ENCODE measurements at places on chromosomes 1 and 21. TPM values are rescaled to one million over a fixed set of nuclear protein-coding genes. Genes with fewer than 3 reads are reported as not detected.

Gene FALEC
- 1.0 TPM for total RNA-seq

Gene TCHHL1
- not detected for total RNA-seq

DNA sequence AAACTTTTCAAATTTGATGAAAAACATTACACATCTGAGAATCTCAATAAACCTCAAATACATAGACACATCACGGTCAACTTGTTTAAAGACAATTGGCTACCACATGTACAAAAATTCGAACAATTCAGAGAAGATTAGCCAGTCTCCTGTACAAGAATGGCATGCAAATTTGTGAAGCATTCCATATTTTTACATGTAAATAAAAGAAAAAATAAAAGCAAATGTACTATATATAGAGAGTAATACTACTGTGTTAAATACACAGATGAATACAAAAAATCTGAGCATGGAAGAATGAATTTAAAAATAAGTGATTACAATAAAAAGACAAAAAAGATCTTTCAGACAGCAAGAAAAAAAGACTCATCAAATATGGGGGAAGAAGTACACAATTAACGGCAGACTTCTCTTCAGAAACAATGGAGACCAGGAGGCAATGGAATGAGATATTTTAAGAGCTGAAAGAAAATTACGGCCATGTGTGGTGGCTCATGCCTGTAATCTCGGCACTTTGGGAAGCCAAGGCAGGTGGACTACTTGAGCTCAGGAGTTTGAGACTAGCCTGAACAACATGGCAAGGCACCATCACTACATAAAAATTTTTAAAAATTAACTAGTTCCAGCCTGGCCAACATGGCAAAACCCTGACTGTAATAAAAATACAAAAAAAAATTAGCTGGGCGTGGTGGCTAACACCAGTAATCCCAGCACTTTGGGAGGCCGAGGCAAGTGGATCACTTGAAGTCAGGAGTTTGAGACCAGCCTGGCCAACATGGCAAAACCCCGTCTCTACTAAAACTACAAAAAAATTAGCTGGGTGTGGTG is 23.2 kb downstream of the HAX1 start:
- H3K4me3 ChIP-seq = no peak overlapping the region
- no peak overlapping the region for H3K27ac ChIP-seq
- peak; percentile 10 for DNase-seq
- H3K36me3 ChIP-seq = no peaks in the 10 kb centered on the region

- H3K4me3 ChIP-seq = no peak overlapping the region
- H3K36me3 ChIP-seq = no peaks in the 10 kb centered on the region
- H3K27ac ChIP-seq = no peak overlapping the region
Measured at GRCh38 chr1:87023326-87023725, 108.9 kb downstream of the HS2ST1 start.

DNA sequence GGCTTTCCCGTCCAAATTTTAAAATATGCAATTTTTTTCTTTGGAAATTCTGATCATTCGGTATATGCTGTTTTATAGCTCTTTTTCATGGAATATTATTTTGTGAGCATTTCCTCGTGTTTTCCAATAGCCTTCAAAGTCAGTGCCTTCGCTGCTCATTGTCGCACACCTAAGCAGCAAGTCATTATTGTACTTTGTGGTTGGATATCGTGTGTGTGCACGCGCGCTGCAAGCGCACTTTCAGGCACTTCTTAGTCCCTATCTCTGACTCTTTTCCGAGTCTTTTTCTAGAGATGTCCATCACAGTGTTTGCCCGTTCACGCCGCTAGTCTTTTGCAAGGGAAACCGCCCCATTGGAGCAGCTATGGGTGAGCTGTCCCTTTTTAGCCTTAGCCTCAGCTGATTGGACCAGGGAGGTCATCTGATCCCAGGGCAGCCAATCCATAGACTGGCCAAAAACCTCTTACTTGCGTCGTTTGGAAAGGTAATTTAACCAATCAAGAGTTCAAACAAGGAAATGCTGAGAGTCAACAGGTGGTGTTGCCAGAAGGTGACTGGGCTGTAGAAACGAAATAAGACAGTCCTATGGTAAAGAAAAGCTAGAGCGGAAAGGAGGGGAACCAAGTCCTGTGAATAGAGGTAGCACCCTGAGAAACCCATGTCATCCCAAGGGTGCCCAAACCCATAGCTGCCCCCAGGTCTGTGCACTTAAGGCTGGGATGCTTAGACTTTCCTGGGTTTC is 710 bp upstream of the HYI start:
- DNase-seq = peak; percentile 87
- peaks cover 5% of the 10 kb centered on the region for H3K4me1 ChIP-seq
- no peaks in the 10 kb centered on the region for H3K27me3 ChIP-seq

- no peaks in the 10 kb centered on the region for H3K27me3 ChIP-seq
- no peak overlapping the region for H3K4me3 ChIP-seq
- no peaks in the 10 kb centered on the region for H3K36me3 ChIP-seq
- no peak overlapping the region for H3K27ac ChIP-seq
Measured at GRCh38 chr1:185337246-185337645, 20.2 kb upstream of the IVNS1ABP start.

DNA sequence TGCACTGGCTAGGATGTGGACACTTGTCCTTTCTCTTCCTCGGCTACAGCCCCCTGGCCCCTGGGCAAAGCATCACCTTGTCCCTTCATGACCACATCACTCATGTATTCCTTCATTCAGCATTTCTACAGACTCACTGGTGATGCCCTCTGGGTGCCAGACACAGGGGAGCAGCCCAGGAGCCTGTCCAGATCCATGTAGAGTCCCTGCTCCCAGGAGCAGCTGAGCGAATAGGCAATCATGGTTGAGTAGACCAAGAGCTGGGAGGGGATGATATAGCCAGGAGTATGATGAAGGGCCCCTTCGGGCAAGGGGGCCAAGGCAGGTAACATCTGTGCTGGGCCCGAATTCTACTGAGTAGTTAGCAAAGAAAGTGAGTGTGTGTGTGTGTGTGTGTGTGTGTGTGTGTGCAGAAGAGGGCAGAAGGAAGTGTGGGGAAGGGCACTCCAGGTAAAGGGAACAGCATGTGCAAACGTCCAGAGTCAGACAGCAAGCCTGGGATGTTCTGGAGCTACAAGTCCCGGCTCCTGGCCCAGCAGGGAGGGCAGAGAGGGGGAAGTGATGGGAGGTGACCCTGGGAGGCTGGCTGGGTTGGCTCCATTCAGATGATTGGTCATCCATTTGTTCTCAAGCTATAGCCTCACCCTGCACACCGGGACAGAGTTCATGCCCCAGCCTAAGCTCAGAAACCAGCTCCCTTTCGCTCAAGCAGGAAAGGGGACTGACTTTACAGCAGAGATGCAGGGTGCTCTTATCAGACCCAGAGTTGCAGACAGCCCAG is 21.0 kb upstream of the PIK3CD start:
- H3K4me3 ChIP-seq = no peak overlapping the region
- H3K27ac ChIP-seq = no peak overlapping the region
- peak; percentile 13 for DNase-seq
- no peaks in the 10 kb centered on the region for H3K4me1 ChIP-seq
- no peaks in the 10 kb centered on the region for H3K36me3 ChIP-seq

- no peaks in the 10 kb centered on the region for H3K36me3 ChIP-seq
- H3K27me3 ChIP-seq = peaks cover 2% of the 10 kb centered on the region
- no peak for DNase-seq
- H3K4me1 ChIP-seq = no peaks in the 10 kb centered on the region
- H3K4me3 ChIP-seq = no peak overlapping the region
Measured at GRCh38 chr1:67662884-67663283, 22.1 kb upstream of the GADD45A start.

- H3K27me3 ChIP-seq = peaks cover 10% of the 10 kb centered on the region
- no peaks in the 10 kb centered on the region for H3K4me1 ChIP-seq
- no peaks in the 10 kb centered on the region for H3K36me3 ChIP-seq
- no peak overlapping the region for H3K27ac ChIP-seq
- DNase-seq = no peak
- no peak overlapping the region for H3K4me3 ChIP-seq
Measured at GRCh38 chr1:214216779-214217178, 64.2 kb upstream of the SMYD2 start.

Gene SPRR2D
- total RNA-seq = not detected

DNA sequence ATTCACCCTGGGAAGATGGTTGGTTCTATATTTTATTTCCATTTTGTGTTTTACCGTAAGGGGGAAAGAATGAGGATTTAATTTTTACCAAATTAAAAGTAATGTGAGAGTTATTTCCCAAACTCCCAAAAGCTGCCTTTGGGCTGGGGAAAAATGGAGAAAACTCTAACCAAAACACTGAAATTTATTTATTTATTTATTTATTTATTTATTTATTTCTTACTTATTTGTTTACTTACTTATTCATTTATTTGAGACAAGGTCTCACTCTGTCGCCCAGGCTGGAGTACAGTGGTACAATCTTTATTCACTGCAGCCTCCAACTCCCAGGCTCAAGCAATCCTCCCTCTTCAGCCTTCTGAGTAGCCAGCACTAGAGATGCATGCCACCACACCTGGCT is 38.0 kb upstream of the ZBTB18 start:
- H3K4me1 ChIP-seq = no peaks in the 10 kb centered on the region
- H3K4me3 ChIP-seq = no peak overlapping the region
- DNase-seq = no peak
- H3K27ac ChIP-seq = no peak overlapping the region
- no peaks in the 10 kb centered on the region for H3K36me3 ChIP-seq

DNA sequence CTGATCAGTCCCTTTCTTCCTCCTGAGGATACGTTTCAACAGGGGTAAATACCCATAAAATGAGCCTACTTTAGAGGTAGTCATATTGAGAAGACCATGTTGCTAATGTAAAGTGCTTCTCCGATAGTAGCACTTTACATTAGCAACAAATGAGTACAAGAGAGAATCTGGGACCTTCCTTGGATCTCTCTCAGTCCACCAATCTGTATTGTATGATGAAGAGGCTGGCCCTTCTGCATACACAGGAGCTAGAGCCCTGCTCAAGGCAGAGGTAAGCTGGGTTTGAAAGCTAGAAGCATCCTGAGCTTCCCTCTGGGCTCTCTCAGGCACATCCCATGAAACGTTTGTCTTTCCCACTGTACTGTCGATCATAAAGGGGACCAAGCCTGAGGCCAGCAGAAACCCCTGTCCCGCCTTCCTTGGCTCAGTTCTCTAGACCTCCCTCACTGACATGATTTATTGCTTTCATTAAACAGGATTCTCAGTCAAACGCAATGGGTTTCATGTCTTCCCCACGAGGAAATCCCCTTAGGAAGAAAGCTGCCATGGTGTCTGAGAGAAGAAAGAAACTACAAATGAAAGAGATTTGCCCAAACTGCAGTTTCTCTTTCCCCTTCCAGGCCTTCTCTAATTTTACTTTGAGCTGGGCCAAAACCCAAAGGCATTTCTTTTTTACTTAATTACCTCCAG is 62.8 kb upstream of the BCAR3 start:
- H3K27ac ChIP-seq = no peak overlapping the region
- no peak overlapping the region for H3K4me3 ChIP-seq
- no peak for DNase-seq
- no peaks in the 10 kb centered on the region for H3K36me3 ChIP-seq
- H3K27me3 ChIP-seq = no peaks in the 10 kb centered on the region

GRCh38 chr1:232454227-232454886 is 175.6 kb downstream of the SIPA1L2 start:
- H3K27ac ChIP-seq = no peak overlapping the region
- DNase-seq = no peak
- H3K4me3 ChIP-seq = no peak overlapping the region
- H3K27me3 ChIP-seq = no peaks in the 10 kb centered on the region

- no peaks in the 10 kb centered on the region for H3K27me3 ChIP-seq
- H3K4me1 ChIP-seq = peaks cover 3% of the 10 kb centered on the region
- H3K36me3 ChIP-seq = no peaks in the 10 kb centered on the region
- H3K27ac ChIP-seq = no peak overlapping the region
- no peak for DNase-seq
Measured at GRCh38 chr1:196609370-196609737, 1.1 kb upstream of the KCNT2 start.

Gene CHI3L2
- total RNA-seq = 1.5 TPM

DNA sequence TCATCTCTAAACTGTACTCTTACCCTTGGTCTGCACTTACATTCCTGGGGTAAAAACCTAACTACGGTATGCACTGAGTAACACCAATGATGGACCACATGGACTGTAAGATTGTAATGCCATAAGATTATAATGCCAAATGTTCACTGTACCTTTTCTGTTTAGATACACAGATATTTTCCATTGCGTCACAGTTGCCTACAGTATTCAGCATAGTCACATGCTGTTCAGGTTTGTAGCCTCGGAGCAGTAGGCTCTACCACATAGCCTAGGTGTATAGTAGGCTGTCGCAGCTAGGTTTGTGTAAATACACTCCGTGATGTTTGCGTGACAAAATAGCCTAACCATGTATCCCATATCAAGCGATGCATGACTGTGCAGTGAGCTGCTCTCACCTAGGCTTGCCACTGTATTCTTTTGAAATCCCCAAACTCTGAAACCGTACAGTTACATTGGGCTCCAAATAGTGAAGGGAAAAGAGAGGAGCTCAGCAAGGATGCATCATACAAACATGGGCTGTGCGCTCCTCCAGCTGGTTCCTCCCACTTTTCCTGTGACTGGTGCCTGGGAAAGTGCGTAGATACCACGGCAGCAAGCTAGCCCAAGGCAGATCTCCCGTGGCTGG is 35.2 kb downstream of the CFAP57 start:
- no peak overlapping the region for H3K4me3 ChIP-seq
- H3K4me1 ChIP-seq = peaks cover 24% of the 10 kb centered on the region
- DNase-seq = peak; percentile 42
- no peaks in the 10 kb centered on the region for H3K27me3 ChIP-seq
- H3K36me3 ChIP-seq = no peaks in the 10 kb centered on the region
- peak overlapping the region; percentile 89 for H3K27ac ChIP-seq

DNA sequence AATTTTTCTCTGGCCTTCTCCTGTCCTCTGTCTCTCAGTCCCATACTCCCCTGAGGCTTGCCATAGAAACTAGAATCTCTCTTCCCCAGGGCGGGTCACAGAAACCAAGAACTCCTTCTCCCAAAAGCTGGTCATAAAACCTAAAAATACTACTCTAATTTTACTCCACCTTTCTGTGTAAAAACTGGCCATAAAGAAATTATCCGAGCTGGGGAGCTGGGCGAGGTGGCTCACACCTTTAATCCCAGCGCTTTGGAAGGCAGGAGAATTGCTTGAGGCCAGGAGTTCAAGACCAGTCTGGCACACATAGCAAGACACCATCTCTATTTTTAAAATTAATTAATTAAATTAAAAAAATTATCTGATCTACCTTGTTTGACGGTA is 3.0 kb downstream of the ALG14 start:
- H3K27ac ChIP-seq = no peak overlapping the region
- no peak overlapping the region for H3K4me3 ChIP-seq
- H3K27me3 ChIP-seq = no peaks in the 10 kb centered on the region
- H3K36me3 ChIP-seq = no peaks in the 10 kb centered on the region
- DNase-seq = no peak

- no peaks in the 10 kb centered on the region for H3K27me3 ChIP-seq
- no peak overlapping the region for H3K27ac ChIP-seq
- no peak overlapping the region for H3K4me3 ChIP-seq
- H3K4me1 ChIP-seq = no peaks in the 10 kb centered on the region
- H3K36me3 ChIP-seq = no peaks in the 10 kb centered on the region
- DNase-seq = no peak
Measured at GRCh38 chr1:160449494-160449893, 49.1 kb downstream of the VANGL2 start.

Gene CASQ1
- total RNA-seq = 0.26 TPM

Data from fibroblast of lung (primary cell).